Thyroid gland (tissue), 4 donors: ENCODE measurements at places on chromosomes 4 and X. TPM values are rescaled to one million over a fixed set of nuclear protein-coding genes. Genes with fewer than 3 reads are reported as not detected.

The RGN gene
- 20.5 TPM for total RNA-seq

The GPR82 gene
- total RNA-seq = 0.33 TPM

The AKAP4 gene
- total RNA-seq = 0.67 TPM

The LANCL3 gene
- total RNA-seq = 0.88 TPM

The PABPC1L2A gene
- not detected for total RNA-seq

The ADH6 gene
- total RNA-seq = 0.13 TPM

The IGFBP7 gene
- total RNA-seq = 2,581 TPM

The GPRASP1 gene
- 30.9 TPM for total RNA-seq

The SFRP2 gene
- total RNA-seq = 24.8 TPM

The HOPX gene
- 291 TPM for total RNA-seq

The ARHGAP6 gene
- 51.0 TPM for total RNA-seq

The NPY1R gene
- total RNA-seq = 5.7 TPM

The CXCL6 gene
- total RNA-seq = not detected

The THAP9 gene
- total RNA-seq = 13.8 TPM

The PNMA3 gene
- total RNA-seq = 1.9 TPM

The WDR1 gene
- total RNA-seq = 122 TPM

The GAGE12J gene
- total RNA-seq = not detected

The ARHGEF9 gene
- 27.0 TPM for total RNA-seq

The HTN1 gene
- total RNA-seq = not detected

The TRIM60 gene
- not detected for total RNA-seq
